ENCODE measurements at places on chromosomes 7 and 10.
A peak's percentile ranks its signal among the peaks of the same experiment; 100 is the strongest.

GRCh38 chr10:53358536-53358935 is 586.0 kb upstream of the MBL2 start:
- no peak for DNase-seq

- no peak for DNase-seq
These were observed 80.2 kb upstream of the CACNB2 start for GRCh38 chr10:18059826-18060559.

GRCh38 chr7:151233804-151234203 is 1.5 kb downstream of the CHPF2 start:
- no peak for DNase-seq

DNA sequence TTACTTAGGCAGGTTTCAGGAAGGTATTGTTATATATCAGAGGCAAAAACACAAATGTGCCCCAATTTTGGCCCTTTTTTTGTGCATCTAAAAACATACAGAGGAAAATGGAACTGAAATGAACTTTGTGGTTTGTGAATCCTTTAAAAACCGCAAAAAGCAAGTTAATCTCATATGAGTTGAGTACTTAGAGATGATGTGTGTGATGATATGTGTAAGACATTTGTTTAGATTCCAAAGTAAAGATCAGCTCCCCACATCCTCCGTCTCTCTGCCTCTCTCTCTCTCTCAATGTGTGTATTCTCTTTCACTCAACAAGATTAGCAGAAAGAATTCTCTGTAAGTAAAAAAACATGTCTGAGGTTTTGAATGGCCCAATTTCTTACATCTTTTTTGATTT is 201.9 kb downstream of the MALRD1 start:
- no peak for DNase-seq

DNA sequence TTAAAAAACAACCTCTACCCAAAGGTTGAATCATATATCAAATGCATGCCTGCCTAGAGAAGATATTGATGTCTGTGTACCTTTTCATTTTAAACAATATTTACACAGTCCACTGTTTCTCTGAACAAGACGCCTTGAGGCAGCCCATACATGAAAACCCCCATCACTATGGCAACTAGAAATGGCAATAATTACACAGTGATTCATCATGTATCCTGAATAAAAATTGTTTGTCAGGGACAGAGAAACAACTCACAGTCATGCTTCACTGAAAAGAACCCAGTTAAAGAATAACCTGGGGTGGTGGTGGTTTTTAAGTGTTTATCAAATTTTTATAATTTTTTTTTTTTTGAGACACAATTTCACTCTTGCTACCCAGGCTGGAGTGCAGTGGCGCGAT is 19.7 kb downstream of the DNAJC12 start:
- DNase-seq = no peak

- no peak for DNase-seq
These were observed 41.9 kb upstream of the ACSL5 start for GRCh38 chr10:112332022-112332421.

DNA sequence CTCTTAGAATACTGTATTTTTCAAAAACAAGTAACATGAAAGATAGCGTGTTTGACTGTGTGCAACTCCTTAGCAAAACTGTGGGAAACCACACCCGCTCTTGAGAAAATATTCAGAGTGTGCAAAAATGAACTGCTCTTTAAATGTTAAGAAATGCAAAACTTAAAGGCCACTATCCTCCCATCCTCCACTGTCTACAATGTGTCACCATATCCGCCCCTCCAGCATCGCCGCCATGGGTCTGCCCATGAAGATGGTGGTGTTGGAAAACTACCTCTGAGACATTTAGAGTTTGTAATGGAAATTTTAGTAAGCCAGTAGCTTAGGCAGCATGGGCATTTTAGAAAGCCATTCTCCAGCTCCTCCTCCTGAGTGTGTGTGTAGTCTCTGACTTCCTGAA is 20.1 kb upstream of the NMT2 start:
- DNase-seq = no peak

GRCh38 chr10:110067960-110068770 is 60.4 kb downstream of the ADD3 start:
- DNase-seq = peak; percentile 31

GRCh38 chr7:123003539-123004126 is 8.1 kb upstream of the TAS2R16 start:
- DNase-seq = no peak

DNA sequence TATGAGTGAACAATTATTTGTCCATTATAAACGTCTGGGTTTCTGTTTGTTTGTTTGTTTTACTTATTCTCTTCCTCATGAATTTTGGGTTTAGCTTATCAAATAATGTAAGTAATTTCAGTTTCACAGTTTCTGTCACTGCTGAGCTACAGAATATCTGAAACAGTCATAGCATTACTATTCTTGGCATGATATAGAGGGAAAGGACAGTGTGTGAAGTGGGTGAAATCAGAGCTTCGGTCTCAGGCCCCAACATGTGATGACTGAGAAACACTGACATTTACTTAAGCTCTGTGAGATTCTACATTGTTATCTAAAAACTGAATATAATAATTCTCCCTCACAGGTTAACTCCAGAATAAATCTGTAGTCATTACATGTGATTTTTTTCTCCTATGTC is 8.8 kb upstream of the OR6V1 start:
- no peak for DNase-seq

- no peak for DNase-seq
These were observed 31.3 kb downstream of the HIBADH start for GRCh38 chr7:27631391-27631790.

GRCh38 chr7:27424231-27424630 is 181.6 kb downstream of the EVX1 start:
- no peak for DNase-seq

DNA sequence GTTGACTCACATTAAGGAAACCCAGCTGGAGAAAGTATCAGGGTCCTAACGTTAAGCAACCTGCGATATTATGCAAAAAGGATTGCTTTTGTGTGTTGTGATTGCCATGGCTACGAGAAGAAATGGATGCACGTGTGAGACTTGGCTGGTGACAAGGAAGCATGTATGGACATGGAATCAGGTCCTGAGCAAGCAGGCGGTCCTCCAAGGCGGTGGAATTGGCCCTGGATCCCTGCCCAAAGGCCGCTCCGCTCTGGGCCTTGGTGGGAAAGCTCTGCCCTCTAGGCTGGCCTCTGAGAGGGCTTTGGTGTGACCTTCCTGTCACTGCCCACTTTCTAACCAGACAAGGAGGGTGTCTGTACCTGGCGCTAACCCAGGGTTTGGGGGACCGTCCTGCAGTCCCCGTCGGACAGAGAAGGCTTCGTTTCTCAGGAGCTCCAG is 192.1 kb downstream of the EBF3 start:
- DNase-seq = no peak

GRCh38 chr7:78529392-78529791 is 730.8 kb downstream of the PHTF2 start:
- DNase-seq = no peak

GRCh38 chr7:832968-833424 is 720 bp downstream of the SUN1 start:
- no peak for DNase-seq

DNA sequence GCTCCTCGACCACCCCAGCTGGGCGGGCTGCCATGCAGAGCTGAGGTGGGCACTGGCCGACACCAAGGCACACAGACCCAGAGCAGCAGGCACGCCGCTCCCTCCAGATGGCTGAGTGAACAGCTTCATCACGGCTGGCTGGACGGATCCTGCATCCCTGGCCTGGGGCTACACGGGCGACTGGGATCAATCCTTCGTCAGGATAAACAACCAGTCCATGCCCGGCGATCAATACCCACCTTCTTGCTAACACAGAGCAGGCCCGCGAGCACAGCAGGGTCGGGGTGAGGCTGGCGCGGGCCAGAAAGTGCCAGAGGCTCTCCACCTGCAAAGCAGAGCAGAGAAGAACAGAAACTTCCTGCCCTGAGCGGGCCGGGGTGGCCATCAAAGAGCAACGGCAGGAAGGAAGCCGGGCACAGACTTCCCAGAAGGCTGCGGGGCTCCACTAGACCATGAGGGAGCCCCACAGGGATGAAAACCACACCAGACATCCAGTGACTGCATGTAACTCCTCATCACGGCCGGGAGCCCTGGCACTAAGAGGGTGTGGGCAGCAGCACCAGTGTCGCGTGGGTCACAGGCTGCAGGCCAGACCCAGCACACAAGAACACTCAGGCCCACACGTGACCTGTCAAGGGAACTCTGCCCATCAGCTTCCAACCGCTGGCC is 166.4 kb downstream of the MAD1L1 start:
- no peak for DNase-seq

GRCh38 chr10:86868353-86868752 is 89.1 kb downstream of the MMRN2 start:
- DNase-seq = no peak

DNA sequence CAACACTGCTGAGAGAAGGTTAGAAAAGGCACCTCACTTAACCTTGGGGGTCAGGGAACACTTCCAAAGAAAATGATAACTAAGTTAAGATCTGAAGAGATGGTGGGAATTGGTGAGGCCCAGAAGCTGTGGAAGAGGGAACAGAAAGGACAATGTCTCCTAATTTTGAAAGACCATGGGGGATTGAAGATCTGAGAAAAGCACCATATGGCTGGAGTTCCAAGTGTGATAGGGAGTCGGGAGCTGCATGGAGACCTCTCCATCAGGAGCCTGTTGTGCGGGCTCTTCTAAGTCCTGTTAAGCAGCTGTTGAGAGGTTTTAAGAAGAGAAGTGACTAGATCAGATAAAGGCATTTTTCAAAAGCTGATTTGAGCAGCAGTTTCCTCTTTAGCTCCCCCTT is 254.3 kb downstream of the CDK14 start:
- no peak for DNase-seq

DNA sequence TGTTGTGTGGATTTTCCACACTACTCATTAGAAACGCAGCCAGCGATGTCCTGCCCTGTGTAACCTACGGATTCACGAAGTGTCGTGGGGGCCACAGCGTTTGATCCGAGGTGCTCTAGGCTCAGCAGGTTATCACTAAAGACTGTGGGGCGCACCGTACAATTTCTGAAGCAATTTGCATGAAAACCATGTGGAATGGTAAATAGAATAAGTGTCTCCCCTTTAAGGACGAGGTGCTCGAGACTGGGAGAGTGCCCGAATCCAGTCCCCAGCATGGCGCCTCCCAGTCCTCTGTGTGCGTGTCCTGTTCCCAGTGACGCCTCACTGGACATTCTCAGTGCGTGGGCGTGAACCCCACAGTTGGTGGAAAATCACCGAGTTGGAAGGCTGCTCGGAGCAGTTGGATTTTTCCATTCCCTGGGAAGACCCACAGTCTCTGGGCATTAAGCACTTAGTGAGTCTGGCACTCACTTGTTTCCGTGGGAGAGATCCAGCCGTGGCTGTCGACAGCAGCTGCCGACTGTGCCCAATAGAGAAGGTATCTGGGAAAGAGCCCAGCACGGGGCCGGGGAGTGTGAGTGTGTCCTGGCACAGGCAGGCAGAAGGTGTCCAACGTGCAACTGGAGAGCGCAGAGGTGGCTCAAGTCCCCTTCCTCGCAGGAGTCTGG is 37.0 kb downstream of the PFKP start:
- DNase-seq = no peak

DNA sequence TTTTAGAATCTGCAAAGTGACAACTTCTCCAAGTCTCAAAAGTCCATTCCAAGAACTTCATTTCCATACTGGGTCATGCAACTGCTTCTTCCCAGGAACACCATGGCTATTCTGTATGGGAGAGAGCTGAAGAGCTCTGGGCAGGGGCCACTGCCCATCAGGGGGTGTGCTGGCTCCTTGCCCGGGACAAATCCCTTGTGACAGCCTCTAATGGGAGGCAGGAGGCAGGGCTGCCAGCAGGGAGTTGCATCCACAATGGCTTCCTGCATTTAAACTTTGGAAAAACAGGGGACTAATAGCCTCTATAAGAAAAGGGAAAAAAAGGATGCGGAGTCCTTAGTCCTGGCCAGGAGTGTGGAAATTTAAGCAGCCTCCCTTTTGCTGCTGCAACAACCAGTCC is 18.4 kb upstream of the FRMD4A start:
- DNase-seq = no peak

- DNase-seq = no peak
These were observed 22.6 kb upstream of the ABLIM1 start for GRCh38 chr10:114680543-114681117.

DNA sequence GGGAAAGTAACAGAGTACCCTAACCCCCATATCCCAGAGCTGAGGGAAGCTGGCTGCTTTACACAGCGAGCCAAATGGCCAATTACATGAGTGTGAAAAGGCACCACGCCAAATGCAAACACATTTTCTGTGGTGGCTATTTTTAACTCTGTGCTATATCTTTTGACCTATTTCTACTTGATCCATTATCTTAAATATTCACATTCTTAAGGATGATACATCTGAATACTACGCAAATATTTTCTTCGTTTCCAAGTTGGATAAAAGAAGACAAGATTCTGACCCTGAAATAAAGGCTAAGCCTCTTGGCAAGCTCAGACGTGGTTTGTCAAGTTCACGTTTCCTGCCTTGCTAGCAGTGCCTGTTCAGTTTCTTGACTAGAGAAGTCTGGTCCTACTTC is 146.7 kb upstream of the TMEM196 start:
- no peak for DNase-seq

GRCh38 chr10:112801004-112801403 is 149.0 kb upstream of the TCF7L2 start:
- no peak for DNase-seq
